ENCODE measurements at places on chromosomes 16 and 17. TPM values are rescaled to one million over a fixed set of nuclear protein-coding genes. Genes with fewer than 3 reads are reported as not detected.

GRCh38 chr16:4414187-4414917, 2.0 kb downstream of the CORO7 start:
- no peak for DNase-seq

Gene PRSS21
- 0.27 TPM for total RNA-seq

Gene PLEKHH3
- total RNA-seq = 15.5 TPM

Gene KRTAP4-9
- total RNA-seq = not detected

Data from fibroblast of the aortic adventitia (primary cell).